Trophoblast cell (in vitro differentiated cells and primary cell): ENCODE measurements at places on chromosomes 11 and 22.
A peak's percentile ranks its signal among the peaks of the same experiment; 100 is the strongest.

- no peak for DNase-seq
Observed at GRCh38 chr22:47238690-47239473, 476.4 kb downstream of the TBC1D22A start.

DNA sequence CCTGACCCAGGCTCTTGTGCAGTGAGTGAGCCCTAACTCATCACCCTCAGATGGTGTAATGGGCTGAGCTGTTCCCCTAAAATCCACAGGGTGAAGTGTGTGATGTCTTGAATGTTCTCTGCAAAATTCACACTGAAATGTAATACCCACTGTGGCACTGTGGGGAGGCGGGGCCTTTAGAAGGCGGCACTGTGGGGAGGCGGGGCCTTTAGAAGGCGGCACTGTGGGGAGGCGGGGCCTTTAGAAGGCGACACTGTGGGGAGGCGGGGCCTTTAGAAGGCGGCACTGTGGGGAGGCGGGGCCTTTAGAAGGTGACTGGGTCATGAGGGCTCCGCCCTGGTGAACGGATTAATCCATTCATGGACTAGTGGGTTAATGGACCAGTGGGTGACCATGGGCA lies 33.0 kb downstream of the CHID1 start:
- peak; percentile 12 for DNase-seq

- peak; percentile 11 for DNase-seq
Observed at GRCh38 chr11:58905721-58906547, 33.4 kb upstream of the GLYATL1 start.

DNA sequence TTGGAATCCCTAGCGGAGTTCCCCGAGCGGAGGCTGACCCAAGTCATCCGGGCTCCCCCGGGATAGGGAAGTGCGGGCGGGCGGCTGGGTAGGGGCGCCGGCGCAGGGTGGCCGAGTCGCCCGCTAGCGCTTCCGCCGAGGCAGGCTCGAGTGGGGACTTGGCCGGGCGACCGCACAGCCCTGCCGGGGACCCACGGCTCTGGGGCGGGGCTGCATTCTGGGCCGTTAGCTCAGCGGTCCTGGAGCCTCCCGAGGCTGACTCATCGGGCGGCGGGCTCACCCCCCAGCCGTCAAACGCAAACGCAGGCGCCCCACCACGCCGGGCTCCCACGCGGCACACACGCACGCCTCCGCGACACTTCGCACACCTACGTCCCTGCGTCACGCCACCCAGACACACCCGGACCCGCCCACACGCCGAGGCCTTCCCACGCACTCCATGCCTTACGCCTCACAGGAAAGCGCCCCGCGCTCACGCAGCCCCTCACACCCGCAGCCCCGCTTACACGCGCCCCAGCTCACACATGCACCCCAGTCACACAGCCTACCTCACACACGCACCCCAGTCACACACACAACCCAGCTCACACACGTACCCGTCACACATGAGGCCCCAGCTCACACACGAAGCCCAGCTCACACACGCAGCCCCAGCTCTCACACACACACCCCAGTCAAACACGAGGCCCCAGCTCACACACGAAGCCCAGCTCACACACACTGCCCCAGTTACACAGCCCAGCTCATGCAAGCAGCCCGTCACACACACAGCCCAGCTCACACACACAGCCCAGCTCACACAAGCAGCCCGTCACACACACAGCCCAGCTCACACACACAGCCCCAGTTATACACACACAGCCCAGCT lies 1.2 kb downstream of the PHLDB1 start:
- peak; percentile 70 for DNase-seq

GRCh38 chr11:66080055-66080817 lies 10.2 kb downstream of the PACS1 start:
- peak; percentile 80 for DNase-seq

- DNase-seq: no peak
Observed at GRCh38 chr22:25361899-25362214, 142.4 kb downstream of the CRYBB2 start.

DNA sequence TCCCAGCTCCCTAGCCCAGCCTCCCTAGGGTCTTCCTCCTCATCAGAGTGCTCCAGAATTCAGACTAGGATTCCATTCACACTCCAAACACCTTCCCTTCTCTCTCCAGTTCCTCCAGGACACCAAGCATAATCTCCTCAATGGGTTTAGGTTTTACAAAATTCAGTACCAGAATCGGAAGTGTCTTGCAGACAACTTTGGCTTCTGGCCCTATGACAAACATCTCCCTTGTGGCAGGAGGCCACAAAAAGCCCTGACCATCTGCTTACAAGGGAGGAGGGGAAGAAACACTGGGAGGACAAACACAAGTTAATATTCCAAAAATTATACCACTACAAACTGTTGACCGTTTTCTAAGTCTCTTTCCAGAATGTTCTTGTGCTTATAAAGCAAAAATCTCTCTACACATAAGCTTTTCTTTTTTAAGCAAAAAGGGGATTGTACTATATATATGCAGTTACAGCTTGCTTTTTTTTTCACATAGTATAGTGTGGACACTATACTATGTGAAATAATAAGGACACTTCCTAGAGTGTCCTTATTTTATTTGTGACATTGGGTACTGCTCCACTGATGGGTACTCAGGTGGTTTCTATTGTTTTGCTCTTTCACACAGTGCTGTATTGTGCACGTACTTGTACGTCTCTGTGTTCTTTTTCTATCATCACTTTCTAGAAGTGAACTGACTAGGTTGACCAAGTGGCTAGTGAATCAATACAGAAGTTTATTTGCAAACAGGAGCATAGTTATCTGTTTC lies 78.7 kb downstream of the BDNF start:
- DNase-seq: no peak

DNA sequence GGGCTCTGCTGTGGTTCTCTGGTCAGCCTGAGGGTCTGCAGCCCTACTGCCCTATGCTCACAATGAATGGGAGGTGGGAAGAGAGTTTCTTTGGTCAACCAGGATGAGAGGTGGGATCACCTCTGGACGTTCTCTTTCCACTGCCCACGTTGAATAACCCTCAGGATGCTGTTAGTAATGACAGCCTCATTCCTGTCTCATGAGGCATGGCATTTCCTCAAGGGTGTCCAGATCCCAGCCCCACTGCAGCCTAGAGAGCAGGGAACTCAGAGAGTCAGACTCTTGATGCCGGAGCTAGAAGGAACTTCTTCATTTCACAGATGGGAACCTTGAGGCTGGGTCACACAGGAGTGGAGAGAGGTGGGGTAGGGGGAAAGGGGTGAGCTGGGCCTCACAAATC lies 196.0 kb downstream of the CEP164 start:
- peak; percentile 74 for DNase-seq

DNA sequence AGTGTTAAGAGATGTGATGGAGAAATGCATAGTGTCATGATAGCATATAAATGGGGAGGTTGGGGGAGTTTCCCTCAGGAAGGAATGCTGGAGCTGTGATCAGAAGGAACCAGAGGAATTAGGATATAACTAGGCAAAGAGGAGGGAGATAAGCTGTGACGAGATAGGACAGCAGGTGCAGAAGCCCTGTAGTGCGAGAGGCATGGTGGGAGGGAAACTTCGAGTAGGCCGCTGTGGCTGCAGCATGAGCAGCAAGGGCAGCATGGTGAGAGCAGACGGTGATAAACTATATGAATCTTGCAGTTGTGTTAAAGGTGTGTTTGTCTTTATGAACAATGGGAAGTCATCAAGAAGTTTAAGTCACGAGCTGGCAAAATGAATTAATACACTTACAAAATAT lies 109.9 kb downstream of the EMSY start:
- DNase-seq: no peak

- no peak for DNase-seq
Observed at GRCh38 chr11:87972133-87972532, 203.1 kb downstream of the RAB38 start.

DNA sequence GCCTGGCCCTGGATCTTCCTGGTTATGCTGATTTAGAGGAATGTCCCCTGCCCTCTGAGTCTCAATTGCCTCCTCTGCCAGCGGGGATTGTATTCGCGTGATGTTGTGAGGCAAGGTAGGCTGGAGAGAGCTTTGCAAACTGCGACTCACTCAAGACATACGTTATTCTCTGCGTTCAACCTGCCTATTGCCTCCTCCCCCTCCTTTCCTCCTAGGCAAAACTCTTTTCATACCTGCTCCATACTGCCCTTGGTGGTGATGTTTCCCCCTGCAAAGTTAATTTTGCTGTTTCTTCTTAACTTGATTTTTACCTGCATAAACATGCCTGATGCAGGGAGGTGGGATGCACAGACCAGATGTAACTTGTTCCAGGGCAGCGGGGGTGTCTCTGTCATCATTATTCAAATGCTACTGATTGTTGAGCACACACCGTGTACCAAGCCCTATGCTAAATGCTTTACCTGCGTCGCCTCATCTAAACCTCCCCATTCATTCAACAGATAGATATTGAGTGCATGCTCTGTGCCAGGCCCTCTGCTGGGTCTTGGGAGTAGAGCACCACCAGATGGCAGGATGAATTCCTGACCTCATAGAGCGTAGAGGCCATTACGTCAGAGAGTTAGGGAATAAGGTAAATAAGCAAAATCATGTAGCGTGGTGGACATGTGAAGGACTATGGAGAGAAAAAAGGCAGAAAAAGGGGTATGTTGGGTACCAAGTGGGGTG lies 29.0 kb downstream of the SGSM1 start:
- no peak for DNase-seq

- no peak for DNase-seq
Observed at GRCh38 chr11:96215110-96215782, 127.7 kb downstream of the MAML2 start.

GRCh38 chr11:35990170-35990569 lies 46.3 kb downstream of the LDLRAD3 start:
- DNase-seq: peak; percentile 31

DNA sequence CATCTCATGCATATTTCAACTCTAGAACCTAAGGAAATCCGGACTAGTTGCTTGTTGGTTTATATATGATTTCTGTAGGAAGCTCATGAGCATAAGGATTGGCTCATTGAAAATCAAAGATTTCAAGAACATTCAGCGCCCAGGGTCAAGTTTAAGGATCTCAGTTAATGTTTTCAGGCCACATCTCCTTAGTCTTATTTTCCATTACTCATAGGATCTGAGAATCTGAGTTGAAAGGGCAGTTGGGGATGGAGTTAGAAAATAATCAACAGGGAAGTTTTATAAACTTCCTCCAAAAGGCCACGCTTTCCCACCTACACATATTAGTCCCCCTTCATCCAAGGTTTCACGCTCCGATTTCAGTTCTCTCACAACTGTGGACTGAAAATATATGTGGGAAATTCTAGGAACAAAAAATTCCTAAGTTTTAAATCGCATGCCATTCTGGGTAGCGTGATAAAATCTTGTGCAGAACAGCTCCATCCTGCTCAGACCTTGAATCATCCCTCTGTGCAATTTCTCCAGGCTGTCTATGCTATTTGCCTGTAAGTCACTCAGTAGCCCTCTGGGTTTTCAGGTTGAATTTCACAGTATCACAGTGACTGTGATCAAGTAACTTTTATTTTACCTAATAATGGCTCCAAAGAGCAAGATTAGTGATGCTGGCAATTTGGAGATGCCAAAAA lies 160.2 kb downstream of the KIRREL3 start:
- DNase-seq: peak; percentile 50

- DNase-seq: peak; percentile 80
Observed at GRCh38 chr11:62472063-62472884, 53.4 kb downstream of the SCGB1A1 start.

GRCh38 chr11:33303541-33303940 lies 46.4 kb downstream of the HIPK3 start:
- no peak for DNase-seq

- DNase-seq: no peak
Observed at GRCh38 chr11:25159341-25159740, 662.5 kb downstream of the LUZP2 start.

- DNase-seq: no peak
Observed at GRCh38 chr11:48077251-48077650, 96.9 kb downstream of the PTPRJ start.

- no peak for DNase-seq
Observed at GRCh38 chr11:26283852-26284408, 48.0 kb upstream of the ANO3 start.

DNA sequence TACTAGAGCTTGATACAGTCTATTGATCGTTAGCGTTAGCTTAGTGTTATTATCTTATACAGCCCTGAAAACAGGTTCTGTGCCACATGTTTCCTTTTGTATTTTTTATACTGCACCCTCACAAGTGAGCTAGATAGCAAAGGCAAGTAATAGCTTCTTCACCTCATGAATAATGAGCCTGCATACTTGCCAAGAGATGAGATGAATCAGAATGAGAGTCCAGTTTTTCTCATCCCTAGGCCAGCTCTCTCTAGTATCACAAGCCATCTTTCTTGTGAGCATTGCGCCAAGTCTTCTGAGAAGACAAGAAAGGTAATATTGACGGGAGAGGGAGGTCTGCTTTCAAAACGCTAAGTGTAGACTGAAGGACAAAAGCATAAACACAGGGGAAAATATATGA lies 8.7 kb upstream of the CARD18 start:
- DNase-seq: no peak

GRCh38 chr11:42006766-42007165 lies 547.3 kb upstream of the LRRC4C start:
- no peak for DNase-seq

DNA sequence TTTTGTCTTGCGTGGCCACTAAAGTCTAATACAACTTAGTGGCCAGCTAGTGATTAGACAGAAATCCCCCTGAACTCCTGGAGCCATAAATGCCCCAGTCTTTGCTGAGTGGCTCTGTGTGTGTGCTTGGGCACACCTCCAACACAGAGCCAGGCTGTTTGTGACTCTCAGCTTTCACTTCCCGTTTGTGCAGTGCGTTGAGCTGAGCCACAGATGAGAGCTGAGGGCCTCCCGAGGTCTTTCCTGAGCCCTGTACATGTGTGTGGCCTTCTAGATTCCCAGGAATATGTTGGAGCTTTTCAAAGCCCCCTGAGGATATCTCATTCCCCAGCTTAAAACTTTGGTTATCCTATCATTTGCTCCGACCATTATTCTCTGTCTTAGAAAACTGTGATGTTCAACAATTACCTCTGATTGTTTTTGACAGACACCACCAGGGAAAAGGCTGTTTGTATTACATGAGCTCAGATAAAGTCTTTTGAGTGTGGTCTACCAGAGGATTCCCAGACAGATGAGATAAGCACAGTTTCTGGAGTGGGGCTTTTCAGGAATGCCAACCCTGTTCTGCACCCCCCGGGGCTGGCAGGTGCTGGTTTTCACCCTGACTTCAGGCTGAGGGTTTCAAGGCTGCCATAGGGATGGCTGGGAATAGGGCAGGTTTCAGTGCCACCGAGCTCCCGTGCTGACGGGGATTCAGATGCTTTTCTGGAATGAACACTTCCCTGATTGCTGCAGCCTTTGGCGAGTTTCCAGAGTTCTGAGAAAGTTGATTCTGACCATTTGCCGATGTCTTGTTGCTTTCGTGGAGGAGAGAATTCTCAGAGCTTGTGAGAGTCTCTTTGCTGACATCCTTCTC lies 23.8 kb downstream of the IGHMBP2 start:
- no peak for DNase-seq
